ENCODE measurements at places on chromosomes 1 and 21.

GRCh38 chr1:11634365-11635192 lies 19.6 kb downstream of the FBXO2 start:
- no peak for DNase-seq

DNA sequence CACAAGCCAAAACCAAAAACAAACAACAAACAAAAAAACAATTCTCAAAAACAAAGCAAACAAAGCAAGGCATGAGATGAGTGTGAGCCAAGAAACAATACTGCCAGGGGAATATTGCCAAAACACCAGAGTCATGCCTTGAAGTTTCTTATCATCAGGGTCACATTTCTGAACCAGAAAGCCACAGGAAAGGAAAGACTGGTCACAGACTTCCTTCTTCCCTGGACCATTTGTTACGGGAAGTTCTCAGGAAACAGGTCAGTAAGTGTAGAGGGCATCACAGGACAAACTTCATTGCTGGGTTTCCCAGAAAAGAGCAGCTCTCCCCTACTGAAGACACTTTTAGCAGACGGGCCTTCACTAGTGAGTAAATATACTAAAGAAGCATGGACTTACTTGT lies 191.2 kb downstream of the GABPA start:
- DNase-seq, result no peak

DNA sequence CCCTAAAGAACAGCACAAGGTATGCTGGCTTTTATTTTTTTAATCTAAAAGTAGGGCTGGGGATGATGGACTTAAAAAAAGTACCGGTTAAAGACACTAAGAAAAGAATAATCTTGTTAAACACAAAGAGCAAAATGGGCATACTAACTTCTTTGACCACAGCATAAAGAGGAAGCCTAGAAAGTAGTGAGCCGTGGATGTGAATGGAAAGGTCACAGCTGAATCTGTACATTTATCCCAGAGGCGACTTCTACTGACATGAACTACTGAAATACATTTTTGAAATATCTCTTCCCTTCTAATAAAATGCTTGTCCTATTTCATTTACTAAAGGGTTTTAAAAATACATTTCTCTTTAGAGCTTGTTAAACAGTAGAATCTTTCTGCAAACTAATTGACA lies 140.7 kb downstream of the SLC45A1 start:
- no peak for DNase-seq

DNA sequence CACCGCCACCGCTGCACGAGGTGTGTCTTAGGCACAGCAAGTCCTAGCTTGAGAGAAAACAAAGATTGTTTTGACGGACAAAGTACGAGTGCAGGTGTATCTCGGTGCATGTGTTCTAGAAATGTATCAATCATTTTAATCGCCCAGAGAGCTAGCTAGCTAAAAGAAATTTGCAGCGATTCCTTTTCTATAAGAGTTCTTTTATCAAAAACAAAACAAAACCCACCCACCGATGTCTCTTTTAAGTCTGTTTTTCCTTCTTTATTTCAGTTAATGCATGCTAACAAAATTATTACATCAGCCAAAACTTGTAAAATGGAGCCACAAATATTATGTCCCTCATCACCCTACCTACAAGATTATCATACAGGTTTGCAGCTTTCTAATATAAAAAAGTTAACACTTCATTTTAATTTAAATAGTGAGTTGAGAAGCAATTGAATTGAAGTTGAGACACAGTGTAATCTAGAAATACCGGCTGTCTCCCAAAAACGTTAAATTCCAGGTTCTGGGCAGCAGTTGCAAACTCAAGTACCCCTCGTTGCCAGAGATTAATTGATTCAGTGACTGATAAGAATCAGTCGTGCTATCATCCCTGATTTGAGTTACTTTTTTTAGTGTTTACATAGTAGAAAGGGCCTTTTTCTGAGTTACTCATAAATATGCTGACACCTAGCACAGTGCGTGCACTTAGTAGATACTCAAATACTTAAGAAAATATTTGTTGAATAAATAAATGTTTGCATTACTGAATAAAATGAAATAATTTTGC lies 1.5 kb upstream of the SYDE2 start:
- no peak for DNase-seq

DNA sequence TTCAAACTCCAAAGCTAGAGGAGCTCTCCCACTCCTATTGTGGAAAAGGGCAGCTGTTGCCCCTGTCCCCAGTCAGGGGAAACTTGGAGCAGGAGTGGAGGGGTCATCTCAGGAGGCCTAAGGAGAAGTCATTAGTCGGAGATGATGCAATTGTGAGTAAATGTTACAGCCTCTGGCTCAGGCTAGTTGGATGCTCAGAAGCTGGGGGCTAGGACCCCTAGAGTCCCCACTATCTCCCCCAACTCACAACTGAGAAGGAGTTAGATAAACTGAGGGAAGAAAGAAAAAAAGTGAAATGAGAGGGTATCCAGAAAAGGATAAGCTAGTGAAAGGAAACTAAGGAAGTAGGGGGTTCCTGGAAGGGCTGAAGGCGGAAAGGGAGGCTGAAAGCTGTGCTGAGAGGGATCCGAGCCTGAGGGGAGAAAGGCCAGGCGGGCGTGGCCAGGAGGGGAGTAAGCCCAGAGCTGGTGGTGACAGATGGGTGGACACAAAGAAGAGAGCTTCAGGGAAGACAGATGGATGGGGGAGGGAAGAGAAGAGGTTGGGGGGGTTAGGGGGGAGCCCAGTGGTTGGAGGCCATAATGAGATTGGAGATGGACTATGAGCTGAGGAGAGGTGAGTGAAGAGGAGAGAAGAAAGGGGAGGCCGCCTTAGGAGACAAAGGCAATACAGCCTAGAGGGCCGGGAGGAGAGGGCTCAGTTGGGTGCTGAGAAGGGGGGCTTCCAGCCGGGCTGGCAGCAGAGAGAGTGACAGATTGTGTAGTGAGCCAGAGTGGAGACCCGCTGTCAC lies 4.5 kb upstream of the NHLH1 start:
- peak; percentile 26 for DNase-seq

DNA sequence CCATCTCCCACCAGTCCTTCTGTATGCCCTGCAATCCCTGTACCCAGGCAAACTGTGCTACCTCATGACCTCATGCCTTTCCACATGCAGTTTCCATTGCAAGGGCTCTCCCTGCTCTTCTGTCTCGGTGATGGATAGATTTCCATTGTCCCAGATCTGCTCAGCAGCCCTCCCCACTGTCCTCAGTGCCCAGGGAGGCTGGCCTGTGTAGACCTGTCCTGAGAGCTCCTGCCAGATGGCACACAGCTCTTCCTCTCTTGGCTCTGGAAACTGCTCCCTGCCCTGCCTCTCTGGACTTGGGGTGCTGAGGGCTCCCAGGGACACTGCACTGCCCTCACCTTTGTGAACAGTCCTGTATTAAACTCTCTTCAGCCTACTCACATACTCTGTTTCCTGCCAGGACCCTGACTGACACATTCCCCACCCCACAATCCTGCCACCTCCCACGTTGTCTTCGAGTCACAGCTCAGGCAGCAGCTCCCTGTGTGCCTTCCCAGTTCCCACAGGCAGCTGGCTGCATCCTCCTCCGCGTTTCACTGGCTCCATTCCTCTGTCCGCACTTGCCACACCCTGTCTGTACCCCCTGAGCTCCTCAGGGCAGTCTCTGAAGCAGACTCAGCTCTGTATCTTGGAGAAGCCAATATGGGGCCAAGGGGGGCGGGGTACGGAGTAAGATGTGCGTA lies 57.0 kb downstream of the SPATA46 start:
- no peak for DNase-seq

DNA sequence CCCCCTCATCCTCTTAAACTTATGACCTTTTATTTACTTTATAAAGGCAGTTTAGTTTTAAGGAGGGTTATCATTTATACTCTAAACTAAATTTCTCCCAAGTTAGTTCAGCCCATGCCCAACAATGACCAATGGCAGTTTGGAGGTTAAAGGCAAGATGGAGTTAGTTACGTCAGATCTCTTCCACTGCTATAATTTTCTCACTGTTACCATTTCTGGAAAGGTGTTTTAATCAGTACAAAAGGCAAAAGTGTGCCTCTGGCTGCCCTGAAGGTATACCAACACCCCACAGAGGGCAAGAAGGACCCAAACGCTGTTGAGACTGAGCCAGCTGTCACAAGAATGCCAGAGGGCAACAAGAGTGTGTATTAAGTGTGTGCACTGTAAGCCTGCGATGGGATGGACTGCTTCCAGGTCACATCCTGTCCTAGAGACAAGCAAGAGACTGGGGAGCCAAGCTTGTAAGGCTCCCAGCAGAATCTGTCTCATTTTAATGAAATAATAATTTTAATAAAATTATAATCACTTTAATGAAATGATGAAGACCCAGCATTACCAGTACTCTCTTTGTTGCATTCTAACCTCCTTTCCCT lies 32.5 kb upstream of the FAM89A start:
- DNase-seq, result no peak

DNA sequence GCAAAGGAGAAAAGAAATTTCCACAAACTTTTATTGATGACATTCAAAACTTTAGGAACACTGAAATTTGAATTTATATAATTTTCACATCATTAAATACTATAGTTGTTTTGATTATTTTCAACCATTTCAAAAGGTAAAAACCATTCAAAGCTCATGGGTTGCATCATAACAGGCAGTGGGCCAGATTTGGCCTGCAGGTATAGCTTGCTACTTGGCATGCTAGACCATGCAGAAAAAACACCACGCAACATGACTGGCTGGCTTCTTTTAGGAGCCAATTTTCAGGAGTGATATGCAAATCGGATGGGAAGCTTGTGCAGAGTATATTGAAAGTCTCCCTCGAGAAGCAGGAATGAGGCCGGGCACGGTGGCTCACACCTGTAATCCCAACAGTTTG lies 144.8 kb downstream of the GLUL start:
- no peak for DNase-seq

DNA sequence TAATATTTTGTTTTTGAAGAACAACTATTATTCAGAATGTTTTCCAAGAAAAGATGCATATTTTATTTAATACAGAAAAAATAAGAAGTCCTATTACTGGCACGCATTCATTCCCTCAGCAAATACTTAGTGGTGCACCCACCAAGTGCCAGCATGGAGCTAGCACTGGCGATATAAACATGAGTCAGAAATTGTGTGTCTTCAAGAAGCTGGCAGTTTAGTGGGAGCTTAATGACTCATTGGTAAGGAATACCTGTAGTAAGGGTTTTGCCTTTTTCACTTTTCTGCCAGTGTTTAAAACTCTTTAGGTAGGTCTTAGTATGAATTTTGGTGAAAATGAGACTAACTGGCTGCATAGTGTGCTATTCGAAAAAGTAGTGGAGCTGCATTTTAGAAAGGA lies 6.3 kb downstream of the MAGI3 start:
- no peak for DNase-seq

GRCh38 chr1:30600258-30600657 lies 123.1 kb downstream of the MATN1 start:
- no peak for DNase-seq

- no peak for DNase-seq
Observed at GRCh38 chr1:158644449-158644848, 39.4 kb downstream of the OR10Z1 start.

DNA sequence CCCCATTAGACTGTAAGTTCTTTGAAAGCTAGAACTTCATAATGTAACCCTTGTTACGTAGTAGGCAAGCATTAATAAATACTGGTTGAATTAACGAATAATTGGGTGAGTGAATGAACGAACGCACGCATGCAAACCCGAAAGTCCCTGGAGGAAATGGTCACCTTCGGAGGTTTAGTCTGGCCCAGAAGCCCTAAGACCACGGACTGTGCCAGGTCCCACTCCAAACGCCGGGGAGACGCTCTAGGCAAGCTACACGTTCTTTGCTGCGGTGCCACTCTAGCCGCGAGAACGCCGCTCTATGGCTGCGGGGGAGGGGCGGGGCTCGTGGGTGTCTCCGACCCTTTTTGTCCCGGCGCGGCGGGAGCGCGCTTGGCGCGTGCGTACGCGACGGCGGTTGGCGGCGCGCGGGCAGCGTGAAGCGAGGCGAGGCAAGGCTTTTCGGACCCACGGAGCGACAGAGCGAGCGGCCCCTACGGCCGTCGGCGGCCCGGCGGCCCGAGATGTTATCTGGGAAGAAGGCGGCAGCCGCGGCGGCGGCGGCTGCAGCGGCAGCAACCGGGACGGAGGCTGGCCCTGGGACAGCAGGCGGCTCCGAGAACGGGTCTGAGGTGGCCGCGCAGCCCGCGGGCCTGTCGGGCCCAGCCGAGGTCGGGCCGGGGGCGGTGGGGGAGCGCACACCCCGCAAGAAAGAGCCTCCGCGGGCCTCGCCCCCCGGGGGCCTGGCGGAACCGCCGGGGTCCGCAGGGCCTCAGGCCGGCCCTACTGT lies at the start of gene KDM1A:
Gene KDM1A, plus strand, starts transcription at position 375 of the 769 bp plus-strand sequence. Its CDS starts 129 bp downstream, at position 504.
- DNase-seq, result peak; percentile 94

GRCh38 chr1:6743189-6744101 lies 41.8 kb upstream of the CAMTA1 start:
- DNase-seq, result peak; percentile 61

DNA sequence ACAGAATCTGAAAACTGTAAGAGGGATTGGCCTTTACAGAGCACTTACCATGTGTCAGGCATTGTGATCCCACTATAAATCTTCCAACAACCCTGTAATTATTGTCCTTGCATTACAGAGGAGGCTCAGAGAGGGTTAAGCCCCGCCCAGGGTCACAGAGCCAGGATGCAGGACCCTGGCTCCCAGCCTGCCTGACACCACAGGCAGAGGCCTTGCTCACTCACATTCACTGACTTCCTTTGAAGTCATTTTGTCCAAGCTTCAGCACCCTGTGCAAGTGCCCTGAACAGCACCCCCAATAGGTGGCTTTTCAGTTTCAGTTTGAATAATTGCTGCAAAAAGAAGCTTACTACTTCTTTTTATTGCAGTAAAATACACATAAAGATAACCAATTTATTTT lies 256.8 kb upstream of the NFIA start:
- DNase-seq, result no peak

DNA sequence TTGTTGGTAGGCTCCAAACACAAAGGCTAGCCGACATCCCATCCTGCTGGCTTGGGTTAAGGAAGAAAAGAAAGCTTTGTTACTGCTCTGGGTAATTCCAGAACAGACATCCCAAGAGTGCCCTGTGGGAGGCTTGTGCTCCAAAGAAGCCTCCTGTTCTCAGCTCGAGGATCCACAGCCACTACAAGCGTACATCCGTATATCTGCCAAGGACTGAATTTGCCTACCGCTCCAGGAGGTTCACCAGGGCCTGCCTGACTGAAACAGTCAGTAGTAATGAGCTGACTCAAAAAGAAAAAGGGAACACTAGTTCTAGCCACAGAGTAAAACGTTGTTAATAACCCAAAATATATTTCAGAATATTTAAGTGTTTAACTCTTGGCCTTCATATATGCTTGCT lies 24.8 kb upstream of the MUTYH start:
- DNase-seq, result no peak

GRCh38 chr1:116405241-116406135 lies 32.4 kb downstream of the ATP1A1 start:
- no peak for DNase-seq

DNA sequence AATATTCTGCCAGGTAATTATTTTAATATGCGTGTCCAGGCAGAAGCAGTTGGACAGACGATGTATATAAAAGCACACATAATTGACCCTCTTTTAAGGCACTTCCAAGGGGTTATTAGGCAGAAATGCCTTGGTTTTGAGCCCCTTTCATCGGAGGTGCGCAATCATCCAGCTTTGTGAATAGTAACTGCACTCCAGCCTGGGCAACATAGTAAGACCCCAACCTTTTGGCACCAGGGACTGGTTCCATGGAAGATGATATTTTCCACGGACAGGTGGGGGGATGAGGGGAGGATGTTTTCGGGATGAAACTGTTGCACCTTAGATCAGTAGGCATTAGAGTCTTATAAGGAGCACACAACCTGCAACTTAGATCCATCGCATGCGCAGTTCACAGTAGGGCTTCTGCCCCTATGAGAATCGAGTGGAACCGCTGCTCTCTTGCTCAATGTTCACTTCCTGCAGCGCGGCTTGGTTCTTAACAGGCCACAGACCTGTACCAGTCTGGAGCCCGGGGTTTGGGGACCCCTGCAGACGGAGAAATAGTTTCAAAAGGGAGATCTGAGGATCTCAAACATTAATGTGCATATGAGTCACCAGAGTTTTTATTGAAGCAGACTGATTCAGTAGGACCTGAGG lies 1.8 kb upstream of the MCOLN2 start:
- DNase-seq, result no peak
